ENCODE measurements at places on chromosomes 1 and 21.

DNA sequence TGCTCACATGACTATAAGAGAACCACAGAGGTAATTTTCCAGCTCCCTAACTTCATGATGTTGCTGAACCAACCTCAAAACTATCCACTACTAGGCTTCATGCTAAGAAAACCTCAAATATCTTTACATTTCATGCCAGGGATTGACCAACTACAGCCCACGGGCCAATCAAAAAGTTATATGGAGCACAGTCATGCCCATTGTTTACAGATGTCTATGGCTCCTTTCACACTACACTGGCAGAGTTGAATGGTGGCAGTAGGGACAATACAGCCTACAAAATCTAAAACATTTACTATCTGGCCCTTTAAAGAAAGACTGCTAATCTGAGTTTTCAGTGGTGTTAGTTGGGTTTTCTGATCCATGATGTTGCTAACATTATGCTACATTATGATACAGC is 154.8 kb downstream of the TM2D1 start:
- no peak for DNase-seq

- DNase-seq: no peak
These were observed 172.7 kb downstream of the CRB1 start for GRCh38 chr1:197440715-197441114.

DNA sequence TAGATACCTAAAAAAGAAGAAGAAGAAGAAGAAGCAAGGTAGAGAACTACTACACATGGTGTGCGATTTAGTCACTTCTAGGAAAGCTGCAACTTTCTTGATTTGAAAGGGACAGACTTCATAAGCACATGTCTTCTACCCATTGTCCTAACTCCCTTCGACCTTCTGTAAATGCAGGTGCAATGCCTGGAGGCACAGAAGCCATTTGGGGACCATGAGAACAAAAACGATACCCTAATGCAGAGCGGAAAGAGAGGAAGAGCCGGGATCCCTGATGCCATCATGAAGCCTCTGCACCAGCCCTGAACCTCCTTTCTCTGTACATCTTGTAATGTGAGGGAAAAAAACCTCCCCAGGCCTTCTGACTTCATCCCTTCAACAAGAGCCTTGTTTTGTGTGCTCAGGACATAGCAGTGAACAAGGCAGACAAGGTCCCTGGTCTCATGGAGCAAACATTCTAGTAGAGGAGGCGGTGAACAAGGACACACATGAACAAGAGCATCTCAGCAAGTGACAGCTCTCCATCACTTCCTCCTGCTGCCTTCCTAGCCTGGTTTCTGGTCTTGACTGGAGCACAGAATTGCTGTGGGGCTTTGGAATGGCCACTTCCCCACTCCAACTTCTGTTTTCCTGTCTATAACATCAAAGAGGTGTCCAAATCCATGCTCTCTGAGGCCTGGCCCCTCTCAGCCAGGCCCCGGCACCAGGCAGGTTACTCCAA is 5.5 kb upstream of the LAPTM5 start:
- DNase-seq: no peak

- DNase-seq: no peak
These were observed 226.8 kb downstream of the SIPA1L2 start for GRCh38 chr1:232403017-232403714.

DNA sequence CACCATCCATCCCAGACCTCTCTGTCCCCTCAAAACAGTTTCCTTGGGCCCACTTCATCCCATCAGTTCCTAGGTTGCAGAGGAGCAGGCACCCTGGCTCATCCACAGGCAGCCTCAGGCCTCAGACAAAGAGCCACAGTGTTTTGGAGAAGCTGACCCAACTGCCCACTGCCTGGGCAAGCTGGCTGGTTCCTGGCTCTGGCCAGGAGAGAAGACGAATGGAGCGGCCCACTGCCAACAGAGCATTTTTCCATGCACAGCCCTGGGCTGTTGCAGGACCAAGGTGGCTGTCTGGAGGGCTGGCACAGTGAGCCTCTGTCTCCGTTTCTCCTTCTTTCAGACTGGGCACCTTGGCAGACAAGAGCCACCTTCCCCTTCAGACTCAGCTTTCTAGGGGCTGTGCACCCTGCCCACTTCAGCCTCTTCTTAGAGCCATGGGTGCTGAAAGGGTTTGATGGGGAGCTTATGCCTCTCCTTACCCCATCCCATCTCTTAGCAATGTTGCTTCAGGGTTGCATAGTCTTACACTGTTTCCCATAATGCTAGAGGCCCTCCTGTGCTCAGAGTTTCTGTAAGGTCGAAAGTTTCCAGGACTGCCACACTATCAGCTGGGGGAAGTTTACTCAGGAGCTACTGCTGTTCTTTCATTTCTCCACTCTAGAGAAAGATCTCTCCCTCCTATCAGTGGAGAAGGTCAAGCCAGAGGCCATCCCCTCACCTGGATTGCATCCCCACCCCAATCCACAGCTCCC is 973 bp downstream of the FMOD start:
- DNase-seq: no peak

GRCh38 chr1:154519591-154519991 is 17.4 kb upstream of the SHE start:
- DNase-seq: no peak

DNA sequence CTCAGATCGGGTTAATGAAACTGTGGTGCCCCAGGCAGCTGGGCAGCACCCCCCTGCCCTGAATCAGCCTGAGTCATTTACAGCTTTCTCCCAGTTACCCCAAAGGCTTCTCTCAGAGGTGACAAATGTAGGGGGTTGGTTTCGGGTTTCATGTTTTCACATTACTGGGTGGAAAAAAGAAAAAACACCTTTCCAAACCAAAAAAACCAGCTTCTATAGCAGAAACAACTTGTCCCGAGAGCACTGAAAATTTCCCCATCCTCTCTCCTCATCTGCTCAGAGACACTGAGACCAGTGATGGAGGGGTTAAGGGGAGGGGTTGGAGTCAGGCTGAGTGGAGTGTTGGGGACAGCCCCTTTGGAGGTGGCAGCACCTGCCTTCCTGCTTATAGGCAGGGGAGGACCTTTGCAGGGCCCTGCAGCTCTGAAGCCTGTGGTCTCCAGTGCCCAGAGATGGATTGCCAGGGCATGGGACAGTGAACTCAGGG is 15.6 kb downstream of the UTP11 start:
- no peak for DNase-seq

DNA sequence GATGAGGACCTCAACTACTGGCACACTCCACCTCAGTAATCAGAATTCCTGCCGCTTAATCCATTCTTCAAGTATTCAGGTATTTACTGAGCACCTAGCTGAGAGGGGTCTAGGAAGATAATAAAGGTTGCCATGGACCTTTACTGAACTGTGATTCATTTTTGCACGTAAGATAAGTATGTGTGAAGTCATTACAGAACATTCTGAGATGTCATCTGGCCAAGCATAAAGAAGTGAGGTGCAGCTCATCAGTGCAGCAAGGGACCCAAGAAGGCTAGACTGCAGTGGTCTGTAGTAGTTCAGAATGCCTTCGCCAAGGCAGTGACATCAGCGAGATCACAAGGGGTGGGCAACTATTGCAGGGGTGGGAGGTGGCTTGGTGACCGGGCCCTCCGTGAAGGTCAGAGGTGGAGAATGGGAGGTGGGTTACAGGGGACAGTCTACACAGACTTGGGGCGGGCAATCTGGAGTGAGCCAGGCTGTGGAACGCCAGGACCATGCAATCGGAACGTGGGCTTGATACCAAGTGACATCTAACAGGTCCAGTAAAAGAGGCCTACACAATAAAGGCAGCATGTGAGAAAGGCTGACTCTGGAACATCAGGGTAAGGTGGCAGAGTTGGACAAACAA is 107.4 kb downstream of the SLC45A1 start:
- no peak for DNase-seq

DNA sequence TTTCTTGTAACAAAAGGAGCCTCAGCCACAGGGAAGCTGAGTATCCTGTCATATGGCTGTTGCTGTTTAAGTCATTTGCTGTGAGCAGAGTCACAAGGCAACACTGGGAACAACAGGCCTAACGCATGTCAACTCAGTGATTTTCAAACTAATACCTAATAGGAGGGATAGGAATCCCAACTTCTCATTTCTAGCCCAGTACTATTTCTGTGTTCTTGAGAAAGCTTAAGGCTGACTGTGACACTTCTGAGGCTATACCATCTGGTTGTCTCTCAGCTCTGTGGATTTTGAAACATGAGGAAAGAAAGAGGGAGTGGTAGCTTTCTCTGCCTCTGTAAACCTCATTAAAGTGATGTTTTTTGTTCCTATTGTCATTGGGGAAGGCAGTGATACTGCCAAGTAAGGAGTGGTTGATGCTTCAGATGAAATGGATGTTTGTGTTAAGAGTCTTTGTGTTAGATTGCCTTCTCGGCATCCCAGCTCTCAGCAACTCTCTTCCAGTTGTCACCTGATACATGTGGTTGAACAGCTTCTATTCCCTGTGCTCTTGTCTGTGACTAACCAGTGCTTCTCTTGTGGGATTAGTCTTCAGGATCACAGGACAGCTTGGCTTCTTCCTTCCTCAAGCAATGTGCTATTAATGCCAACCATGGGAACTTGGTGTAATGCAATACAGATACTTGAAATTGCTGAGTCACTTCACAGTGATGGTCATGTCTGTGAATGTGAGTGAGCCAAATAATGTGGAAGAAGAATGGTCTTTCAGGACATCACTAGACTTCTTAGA is 166.8 kb upstream of the IVNS1ABP start:
- DNase-seq: no peak

- peak; percentile 6 for DNase-seq
These were observed 954 bp downstream of the RSBN1 start for GRCh38 chr1:113811156-113811887.

DNA sequence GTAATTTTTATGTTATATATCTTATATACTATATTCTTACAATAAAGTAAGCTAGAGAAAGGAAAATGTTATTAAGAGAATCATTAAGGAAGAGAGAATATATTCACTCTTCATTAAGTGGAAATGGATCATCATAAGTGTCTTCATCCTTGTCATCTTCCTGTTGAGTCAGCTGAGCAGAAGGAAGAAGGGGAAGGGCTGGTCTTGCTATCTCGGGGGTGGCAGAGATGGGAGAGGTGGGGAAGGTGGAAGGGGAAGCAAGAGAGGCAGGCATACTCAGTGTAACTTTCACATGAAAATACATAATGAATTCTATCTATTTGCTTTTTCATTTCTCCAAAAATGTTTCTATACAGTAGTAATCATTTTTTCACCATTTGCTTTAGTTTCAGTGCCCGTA is 5.1 kb downstream of the DNASE2B start:
- no peak for DNase-seq

DNA sequence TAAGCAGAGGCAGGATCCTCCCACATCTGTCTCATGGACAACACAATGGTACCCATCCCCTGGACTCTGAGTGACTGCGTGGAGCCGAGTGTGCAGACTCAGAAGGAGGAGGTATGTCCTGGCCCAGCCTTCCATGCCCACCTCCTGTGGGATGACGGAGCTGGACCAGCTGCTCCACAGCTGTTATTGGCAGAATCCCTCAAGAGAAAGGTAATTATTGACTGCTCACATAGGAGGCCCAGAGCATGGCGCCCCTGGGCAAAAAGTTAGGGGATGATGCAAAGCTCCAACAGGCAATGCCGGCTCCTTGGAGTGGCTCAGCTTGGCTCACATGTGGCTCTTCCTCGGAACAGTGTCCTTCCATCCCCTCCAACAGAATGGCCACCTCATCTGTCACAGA is 12.2 kb upstream of the ACTRT2 start:
- no peak for DNase-seq

GRCh38 chr1:37477198-37477931 is 3.0 kb downstream of the ZC3H12A start:
- peak; percentile 16 for DNase-seq

- no peak for DNase-seq
These were observed 65.6 kb upstream of the SCCPDH start for GRCh38 chr1:246658567-246658966.

DNA sequence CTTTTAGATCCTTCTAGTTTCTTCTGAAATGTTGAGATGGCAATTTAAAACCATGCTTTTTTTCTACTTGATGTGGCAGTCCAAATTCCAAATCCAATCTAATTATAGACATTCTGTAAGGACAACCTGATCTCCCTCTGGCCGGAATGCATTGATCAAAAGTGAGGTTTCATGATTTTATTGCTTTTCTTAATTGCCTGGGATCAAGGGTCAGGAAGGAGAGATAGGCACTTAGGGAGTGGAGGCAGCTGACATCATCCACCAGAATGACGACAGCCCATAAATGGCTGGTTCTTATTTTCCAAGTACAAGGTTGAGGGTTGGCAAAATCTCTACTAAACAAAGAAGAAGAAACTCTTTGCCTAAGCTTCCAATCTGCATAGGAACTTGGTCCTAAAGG is 46.4 kb upstream of the SCCPDH start:
- no peak for DNase-seq

DNA sequence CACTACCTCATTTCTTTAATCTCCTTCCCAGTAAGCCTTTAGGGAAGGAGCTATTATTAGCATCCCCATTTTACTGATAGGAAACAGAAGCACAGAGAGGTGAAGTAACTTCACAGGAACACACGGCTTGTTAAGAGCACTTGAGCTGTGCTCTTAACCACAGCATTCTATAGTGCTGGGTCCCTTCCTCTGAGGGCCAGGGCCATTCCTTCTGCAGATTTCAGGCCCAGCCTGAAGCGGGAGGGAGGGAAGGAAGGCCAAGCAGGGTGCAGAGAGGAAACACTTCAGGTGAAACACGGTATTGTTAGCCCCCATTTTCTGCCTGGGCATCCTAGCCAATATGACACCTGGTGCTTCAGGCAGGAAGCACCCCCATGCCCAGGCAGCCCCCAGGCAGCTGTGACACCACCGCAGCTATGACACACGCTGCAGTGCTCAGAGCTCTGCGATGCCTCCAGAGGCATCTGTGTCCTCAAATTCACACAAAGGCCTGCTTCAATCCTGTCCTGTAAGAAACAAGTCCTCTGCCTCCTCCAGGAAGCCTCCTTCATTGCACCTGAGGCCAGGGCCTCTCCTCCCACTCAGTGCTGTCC is 4.5 kb upstream of the EXTL1 start:
- DNase-seq: no peak

Data from NCI-H2081 (cell line).